ENCODE measurements at places on chromosomes 13 and 19.

- no peak for DNase-seq
Measured at GRCh38 chr13:77388944-77389624, 62.2 kb upstream of the MYCBP2 start.

DNA sequence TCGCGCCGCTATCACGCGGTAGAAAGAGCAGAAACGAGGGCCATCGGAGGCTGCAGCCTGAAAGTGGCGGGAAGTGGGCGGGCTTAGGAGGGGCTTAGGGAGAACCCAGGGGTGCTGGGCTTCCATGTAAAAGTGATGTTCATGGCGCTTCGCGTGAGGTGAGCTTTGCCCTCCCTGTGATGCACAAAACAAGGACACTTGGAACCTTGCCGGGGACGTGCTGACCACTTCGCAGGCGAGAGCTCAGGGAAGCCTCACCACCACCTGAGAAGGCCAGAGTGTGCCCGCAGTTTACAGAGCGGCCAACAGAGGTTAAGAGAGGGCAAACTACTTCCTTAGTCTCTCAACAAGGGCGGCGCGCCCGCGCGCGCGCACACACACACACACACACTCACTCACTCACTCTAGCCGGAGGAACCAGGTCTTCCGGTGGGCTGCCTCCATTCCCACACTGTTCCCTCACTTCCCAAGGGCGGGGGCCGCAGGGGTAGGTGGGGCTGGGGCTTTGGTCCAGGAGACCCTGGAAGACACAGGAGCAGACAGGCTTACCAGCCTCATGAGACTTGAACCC is 651 bp downstream of the GAPDHS start:
- no peak for DNase-seq

GRCh38 chr13:94090773-94091480 is 388.6 kb downstream of the DCT start:
- no peak for DNase-seq

- no peak for DNase-seq
Measured at GRCh38 chr13:65606622-65607021, 1623.5 kb downstream of the PCDH9 start.

GRCh38 chr19:57570707-57571106 is 8.0 kb downstream of the ZNF416 start:
- no peak for DNase-seq

DNA sequence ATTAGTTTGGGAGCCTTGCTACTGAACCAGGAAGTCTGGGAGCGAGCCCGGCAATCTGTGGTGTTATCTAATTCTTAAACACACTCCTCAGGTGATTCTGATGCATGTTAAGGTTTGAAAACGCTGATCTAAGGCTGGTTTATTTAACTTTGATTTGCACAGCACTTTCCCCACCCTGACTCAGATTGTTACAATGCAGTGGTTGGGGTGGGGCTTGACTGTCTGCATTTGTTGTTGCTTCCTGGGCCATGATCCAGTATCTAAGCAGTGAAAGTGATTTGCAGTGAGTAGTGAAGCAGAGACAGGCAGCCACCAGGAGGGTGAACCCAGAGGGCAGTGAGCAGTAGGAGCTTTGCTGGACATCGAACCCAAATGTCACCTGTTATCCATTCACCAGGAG is 81.6 kb upstream of the ARGLU1 start:
- no peak for DNase-seq

GRCh38 chr13:30679483-30680330 is 55.6 kb upstream of the ALOX5AP start:
- peak; percentile 58 for DNase-seq

DNA sequence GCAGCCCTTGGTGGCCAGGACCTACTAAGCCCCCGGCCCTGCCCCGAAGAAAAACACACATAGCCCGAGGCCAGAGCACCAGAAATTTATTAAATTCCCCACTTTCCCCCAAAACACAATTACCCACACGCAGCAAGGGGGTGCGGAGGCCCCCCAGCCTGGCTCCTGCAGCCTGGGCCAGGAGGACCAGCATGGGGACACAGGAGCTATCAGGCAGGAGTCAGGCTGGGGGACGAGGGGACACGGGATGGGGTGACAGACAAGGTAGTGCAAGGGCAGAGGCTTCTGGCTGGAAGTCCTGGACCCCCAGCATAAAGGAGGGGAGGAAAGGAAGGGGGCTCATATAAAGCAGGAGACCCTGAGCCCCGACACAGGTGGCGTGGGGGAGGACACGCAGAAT is 3.1 kb downstream of the RNU6-9 start:
- no peak for DNase-seq

- no peak for DNase-seq
Measured at GRCh38 chr13:105740739-105741138, 794.7 kb downstream of the EFNB2 start.

- no peak for DNase-seq
Measured at GRCh38 chr13:31670831-31671617, 68.3 kb upstream of the RXFP2 start.

- DNase-seq = no peak
Measured at GRCh38 chr13:84903391-84903790, 895.8 kb downstream of the SLITRK6 start.

- DNase-seq = peak; percentile 70
Measured at GRCh38 chr13:78978381-78978998, 319.5 kb upstream of the OBI1 start.

- no peak for DNase-seq
Measured at GRCh38 chr13:113273851-113274590, 23.0 kb upstream of the LAMP1 start.

DNA sequence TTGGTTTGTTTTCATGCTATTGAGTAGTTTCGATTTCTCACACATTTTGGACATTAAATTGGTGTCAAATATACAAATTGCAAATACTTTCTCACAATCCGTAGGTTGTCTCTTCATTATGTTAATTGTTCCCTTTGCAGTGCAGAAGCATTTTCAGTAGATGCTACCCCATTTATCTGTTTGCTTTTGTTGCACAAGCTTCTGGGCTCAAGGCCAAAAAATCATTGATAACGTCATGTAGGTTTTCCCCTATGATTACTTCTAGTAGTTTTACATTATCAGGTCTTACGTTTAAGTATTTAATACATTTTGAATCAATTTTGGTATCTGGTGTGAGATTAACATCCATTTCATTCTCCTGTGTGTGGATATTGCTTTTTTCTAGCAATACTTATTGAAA is 14.0 kb upstream of the ZNF347 start:
- no peak for DNase-seq

DNA sequence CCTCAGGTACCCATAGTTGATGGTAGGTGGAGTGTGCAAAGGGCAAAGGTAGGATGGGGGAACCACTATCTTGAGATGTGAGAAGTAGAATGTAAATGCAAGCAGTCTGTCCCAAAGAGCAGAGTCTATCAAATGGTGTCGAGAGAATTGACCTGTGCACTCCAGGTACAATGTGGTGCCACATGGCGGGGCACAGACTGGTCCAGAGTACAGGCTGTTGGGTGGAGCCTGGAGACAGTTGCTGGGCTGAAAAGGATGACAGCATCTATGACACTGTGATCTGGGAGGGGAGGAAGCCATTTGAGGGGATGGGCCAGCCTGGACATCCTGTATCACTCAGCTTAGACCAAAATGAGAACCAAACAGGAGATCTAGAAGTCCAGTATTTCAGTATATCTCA is 180.6 kb downstream of the ABCC4 start:
- DNase-seq = no peak

- DNase-seq = peak; percentile 65
Measured at GRCh38 chr19:34145741-34146202, 26.5 kb upstream of the LSM14A start.

DNA sequence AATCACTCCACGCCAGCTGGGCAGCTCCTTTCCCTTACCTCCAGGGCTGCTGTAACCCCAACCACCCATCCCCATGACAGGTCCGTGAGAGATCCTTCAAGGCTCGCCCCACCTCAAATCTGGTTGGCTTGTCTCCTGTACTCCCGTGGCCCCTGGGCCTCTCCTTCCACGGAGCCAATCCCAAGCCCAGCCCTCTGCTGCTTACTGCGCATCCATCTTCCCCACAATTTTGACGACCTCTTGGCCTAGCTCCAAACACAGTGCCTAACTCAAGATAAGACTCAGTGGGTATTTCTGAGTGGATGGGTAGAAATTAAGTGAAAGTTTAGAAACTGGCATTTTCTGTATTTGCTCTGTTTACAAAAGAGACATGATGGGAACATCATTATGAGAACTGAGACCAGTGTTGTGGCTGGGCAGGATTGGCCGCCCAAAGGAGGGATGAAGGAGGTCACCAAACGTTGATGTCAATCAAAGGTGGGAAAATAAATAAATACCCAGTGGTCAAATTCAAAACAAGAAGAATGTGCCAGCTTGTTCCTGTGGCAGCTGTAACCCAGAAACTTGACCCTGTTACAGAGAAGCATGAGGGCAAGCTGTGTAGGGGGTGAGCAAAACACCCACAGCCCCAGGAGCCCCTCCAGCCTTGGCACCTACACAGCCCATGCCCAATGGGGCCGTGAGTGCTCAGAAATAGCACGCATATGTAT is 162.2 kb downstream of the ABCC4 start:
- no peak for DNase-seq

DNA sequence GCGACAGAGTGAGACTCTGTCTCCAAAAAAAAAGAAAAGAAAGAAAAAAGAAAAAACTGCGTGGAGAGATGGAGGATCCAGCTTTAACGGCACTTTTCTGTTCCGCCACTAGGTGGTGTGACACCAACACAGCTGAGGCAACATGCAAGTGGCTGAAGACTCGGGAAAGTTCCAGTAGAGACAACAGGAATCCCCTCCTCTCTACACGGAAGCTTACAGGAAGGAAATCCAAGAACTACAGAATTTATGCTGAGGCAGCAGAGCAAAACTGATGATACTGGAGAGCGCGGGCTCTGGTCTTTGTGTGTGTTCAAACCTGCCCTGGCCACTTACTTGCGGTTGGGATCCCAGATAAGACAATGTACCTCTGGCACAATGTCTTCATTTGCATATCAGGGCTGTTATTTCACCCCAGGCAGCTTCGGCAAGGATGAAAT is 9.9 kb downstream of the RANBP3 start:
- peak; percentile 84 for DNase-seq

DNA sequence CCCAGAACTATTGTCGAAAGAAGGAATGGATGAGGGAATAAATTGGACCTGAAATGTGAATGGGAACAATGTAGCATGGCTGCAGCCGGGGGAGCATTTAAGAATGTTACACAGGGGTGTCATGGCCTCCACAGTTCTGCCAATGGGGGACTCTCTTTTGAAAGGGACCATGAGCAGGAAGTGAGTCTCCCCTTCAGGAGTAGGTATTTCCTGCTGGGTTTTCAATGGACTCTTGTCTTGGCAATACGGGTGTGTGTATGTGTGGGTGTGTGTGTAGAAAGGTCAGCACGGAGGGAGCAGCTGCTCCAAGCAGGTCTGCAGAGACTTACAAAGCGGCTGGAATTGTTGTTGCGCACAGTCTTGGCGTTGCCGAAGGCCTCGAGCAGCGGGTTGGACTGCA is 24.4 kb downstream of the MYO1F start:
- no peak for DNase-seq

DNA sequence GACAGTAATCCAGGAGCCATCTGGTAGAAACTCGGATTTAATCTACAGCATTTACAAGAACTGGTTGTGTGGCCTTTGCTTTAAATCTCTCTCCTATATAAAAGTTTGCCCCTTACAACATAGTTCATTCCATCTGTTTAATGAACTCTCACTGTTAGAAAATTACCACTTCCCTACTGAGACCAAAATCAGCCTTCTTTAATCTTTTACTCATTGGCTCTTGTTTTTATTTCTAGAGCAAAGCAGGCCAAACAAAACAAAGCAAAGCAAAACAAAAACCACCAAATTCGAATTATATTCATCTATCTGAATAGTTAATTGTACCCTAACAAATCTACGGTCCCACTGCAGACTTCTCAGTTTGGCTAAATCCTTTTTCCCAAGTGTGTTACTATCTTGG is 127.0 kb downstream of the UGGT2 start:
- DNase-seq = peak; percentile 23

GRCh38 chr13:45084515-45084914 is 35.8 kb upstream of the GTF2F2 start:
- DNase-seq = no peak

- DNase-seq = no peak
Measured at GRCh38 chr13:20137875-20138274, 23.0 kb downstream of the GJA3 start.

- no peak for DNase-seq
Measured at GRCh38 chr19:13887018-13887436, 10.1 kb downstream of the NANOS3 start.

- DNase-seq = no peak
Measured at GRCh38 chr19:29014857-29015436, 198.0 kb downstream of the UQCRFS1 start.

GRCh38 chr13:64066711-64067110 is 2651.1 kb upstream of the PCDH20 start:
- DNase-seq = no peak

DNA sequence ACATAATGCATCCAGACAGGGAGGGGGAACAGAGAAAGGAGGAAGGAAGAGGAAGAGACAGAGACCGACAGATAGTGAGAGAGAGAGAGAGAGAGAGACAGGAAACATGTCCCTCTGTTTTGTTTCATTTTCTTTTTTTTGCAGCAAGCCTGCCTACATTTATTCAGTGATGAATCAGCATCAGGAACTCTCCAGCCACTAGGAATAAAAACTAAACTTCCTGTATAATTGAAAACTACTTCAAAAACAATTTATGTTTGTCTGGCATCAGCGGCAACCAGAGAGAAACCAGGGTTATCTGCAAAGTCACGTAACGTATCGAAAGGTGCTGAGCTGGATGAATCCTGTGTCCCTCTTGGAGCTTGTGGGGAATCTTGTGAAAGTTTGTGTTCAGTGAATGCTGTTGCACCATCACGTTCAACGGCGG is 148.6 kb upstream of the SOX21 start:
- peak; percentile 80 for DNase-seq

GRCh38 chr19:31890230-31890629 is 455.2 kb upstream of the ZNF507 start:
- DNase-seq = no peak

- DNase-seq = no peak
Measured at GRCh38 chr13:43802511-43802910, 15.7 kb upstream of the ENOX1 start.

GRCh38 chr13:31351376-31351775 is 151.6 kb downstream of the B3GLCT start:
- DNase-seq = no peak

DNA sequence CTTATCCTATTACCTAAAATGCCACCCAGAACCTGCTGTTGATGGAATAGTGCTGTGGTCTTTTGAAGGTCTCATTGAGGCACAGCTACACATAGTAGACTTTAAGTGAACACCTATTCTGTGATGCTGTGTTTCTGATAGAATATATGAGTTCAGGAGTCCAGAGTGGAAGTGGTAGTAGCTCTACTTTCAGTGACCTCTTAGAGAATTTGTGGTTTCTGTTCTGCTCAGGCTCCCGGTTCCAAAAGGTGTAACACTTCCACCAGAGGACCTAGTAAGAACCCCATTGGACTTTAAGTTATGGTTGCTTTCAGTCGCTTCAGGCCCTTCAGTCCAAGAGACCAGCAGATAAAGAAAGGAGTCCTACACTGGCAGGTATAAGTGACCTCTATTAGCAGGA is 11.4 kb upstream of the MYCBP2 start:
- no peak for DNase-seq

DNA sequence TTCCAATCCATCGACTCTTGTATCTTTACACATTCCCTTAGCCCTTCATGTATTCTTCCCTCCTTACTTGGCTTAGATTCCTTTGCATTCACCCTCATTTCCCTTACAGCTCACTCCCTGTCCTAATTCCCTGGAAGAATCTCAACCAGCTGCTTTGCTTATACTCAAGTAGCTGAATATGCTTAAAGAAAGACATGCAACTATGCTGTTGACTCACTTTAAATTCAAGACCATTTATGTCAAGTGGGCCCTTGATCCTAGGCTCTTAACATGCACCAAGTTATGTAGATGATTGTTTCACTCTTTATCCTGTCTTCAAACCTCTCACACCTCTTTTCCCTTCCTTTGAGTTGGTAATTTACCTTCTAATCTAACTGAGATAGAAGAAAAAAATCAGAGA is 7.4 kb downstream of the CCDC122 start:
- no peak for DNase-seq

Measured in endothelial cell of umbilical vein (primary cell).